ENCODE measurements at places on chromosomes 6 and 20. TPM values are rescaled to one million over a fixed set of nuclear protein-coding genes. Genes with fewer than 3 reads are reported as not detected.

ADAM33 gene
- 15.5 TPM for polyA plus RNA-seq

GRM1 gene
- 0.04 TPM for polyA plus RNA-seq

BNIP5 gene
- 11.2 TPM for polyA plus RNA-seq

CCND3 gene
- 53.6 TPM for polyA plus RNA-seq

FNDC1 gene
- 22.0 TPM for polyA plus RNA-seq

RAB44 gene
- polyA plus RNA-seq = 0.04 TPM

TINAG gene
- 23.7 TPM for polyA plus RNA-seq

DLK2 gene
- polyA plus RNA-seq = 2.3 TPM

FAM110A gene
- polyA plus RNA-seq = 7.5 TPM

DOP1A gene
- 31.3 TPM for polyA plus RNA-seq

TMEM74B gene
- 58.5 TPM for polyA plus RNA-seq

POPDC3 gene
- 1.0 TPM for polyA plus RNA-seq

KCNK15 gene
- polyA plus RNA-seq = 0.21 TPM

WFDC12 gene
- not detected for polyA plus RNA-seq

MYO6 gene
- 88.6 TPM for polyA plus RNA-seq

LGSN gene
- 0.04 TPM for polyA plus RNA-seq

SSTR4 gene
- polyA plus RNA-seq = not detected

STMND1 gene
- 0.61 TPM for polyA plus RNA-seq

Measured in large intestine (tissue), 12 donors.